Activated CD4-positive, alpha-beta memory T cell treated with anti-CD3 and anti-CD28 coated beads for 36 hours (primary cell): ENCODE measurements at places on chromosomes 12 and 14. TPM values are rescaled to one million over a fixed set of nuclear protein-coding genes. Genes with fewer than 3 reads are reported as not detected.

DNA sequence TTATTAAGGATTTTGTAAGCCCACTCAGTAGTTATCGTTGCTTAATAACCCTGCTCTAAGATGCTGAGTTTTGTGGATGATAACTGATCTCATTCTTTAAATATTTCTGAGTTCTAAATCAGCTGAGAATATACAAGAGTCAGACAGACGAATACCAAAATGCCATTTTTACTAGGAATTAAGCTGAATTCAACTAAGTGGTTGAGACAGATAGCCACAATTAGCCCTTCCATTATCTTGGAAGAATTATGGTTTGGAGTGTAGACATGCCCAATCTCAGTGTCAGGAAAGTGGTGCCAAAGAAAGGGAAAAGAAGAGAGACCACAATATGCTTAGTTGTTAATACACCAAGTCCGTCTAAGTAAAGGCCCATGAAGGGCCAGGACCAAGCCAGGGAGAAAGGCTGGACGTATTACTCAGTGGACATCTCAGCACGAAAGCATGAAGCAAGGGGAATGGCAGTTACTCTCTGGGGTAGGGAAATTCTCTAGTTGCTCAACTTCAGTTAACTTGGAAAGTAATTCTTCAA, 58.6 kb downstream of the KCNA5 start:
- no peak for DNase-seq

DNA sequence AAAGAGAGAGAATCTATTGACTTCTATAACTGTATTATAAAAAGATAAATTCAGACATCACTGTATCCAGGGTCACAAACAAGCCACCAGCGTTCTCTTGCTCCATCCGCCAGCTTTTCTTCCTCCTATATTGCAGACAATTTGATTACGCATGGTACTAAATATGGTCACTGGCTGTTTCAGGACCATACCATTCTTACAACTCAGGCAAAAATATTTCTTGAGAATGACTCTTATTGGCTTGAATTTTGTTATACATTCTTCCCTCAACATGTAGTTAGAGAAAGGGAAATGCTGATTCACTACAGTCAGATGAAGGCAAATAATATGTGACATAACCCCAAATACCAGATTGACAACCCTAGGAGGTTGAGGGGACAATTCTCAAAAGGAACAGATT, 101.3 kb downstream of the SLC6A15 start:
- DNase-seq, result no peak

DNA sequence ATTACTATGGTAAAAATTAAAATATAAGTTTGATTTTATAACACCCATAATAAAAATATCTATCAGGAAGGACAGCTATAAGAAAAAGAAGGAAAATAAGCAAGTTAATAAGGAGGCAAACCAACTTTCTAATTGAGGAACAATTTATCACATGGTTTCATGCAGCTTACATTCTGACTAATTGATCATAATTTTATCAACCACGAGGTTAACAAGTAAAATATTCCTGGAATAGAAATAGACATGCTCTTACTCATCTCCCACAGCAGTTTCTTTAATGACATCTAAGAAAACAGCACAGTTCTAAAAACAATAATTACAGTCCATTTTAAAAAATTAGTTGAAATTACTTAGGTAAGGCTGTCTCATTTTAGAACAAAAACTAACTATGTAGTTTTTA, 130.8 kb upstream of the KRR1 start:
- DNase-seq, result no peak

DNA sequence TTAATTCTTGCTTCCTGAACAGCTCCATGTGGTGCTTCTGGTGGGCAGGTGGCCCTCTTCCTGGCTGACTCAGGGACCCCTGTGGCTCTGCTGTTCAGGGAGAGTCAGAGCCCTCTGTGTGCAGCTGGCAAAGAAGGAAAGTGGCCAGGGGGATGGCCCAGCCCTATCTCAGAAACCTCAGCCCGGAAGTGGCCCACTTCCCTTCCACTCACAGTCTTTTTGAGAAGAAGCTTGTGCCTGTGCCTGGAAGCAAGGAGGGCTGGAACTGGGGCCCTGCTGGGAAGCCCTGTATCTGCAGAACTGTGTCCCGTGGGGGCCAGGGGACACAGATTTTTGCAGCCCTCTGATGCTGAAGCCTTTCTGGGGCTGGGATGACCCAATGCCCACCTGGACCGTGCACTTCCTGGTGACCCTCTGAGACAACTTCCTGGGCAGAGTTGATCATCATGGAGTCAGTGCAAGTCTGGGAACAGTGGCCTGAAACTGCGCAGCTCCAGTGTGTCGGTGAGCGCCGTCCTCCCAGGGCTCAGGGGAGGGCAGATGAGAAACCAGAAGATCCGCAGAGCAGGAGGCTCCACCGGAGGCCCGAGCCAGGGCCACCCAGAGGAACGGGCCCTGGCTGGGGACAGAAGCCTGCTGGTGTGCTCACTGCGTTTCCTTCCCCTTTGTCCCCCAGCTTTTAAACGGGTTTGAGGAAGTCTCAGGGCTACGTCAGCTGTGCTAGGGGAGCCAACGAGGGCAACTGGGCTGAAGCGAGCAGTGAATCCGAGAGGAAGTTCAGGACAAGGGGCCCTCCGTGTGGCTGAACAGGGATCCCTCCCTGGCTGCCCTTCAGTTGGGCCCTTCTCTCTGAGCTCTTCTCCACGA, 217.4 kb upstream of the RTL1 start:
- peak; percentile 33 for DNase-seq

DNA sequence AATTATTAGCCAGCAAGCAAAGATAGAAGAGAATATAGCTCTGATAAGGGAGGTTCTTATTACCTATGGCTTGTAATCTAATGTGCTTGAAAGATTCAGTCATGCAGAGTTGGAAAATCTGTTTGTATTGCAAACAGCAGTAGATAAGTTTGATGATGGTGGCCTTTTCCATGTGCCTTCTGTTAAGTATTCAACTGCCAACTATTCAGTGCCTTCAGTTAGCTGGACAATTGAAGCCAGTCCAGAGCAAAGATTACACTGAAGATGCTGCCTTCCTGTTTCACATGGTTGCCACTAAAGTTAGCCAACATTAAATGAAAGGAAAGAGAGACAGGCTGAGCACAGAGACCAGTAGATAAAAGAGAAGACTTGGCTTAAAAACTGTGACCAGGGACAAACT, 92.7 kb upstream of the SLC38A2 start:
- no peak for DNase-seq

- no peak for DNase-seq
Measured at GRCh38 chr12:93085383-93086287, 156.5 kb upstream of the EEA1 start.

The CLEC4A gene
- 1.2 TPM for total RNA-seq

DNA sequence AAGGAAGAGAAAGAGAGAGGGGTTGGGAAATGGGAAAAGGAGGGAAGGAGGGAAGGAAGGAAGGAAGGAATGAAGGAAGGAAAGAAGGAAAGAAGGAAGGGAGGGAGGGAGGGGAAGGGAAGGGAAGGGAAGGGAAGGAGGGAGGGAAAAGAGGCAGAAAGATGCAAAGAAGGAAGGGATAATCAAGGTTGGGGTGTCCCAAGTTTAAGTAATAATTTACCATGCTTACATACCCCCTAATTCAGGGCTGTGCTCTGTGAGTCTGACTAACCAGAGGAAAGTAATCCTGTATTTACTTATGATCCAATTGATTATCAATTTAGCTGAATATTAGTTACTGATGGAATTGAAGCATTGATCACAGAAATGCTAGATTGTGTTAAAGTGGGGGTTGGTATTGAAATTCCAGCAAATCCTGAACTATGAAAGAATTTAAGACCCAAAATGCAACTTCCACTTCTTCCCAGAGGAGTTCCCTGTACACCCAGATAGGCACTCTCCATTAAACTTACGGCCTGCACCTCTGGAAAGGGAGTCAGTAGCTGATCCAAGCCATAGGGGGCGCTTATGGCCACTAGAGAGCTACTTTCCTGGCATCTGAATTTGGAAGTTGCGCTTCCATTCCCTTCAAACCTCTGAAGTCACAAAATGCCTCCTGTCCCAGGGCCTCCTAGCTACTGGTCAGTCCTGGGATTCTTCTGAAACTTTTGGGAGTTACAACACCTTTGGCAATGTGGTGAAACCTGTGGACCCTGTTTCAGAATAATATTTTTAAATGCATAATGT, 162.7 kb upstream of the PWP1 start:
- DNase-seq, result no peak

GRCh38 chr12:19915392-19916195, 452.7 kb upstream of the PDE3A start:
- no peak for DNase-seq

- peak; percentile 18 for DNase-seq
Measured at GRCh38 chr12:76586764-76587395, 27.3 kb upstream of the OSBPL8 start.

DNA sequence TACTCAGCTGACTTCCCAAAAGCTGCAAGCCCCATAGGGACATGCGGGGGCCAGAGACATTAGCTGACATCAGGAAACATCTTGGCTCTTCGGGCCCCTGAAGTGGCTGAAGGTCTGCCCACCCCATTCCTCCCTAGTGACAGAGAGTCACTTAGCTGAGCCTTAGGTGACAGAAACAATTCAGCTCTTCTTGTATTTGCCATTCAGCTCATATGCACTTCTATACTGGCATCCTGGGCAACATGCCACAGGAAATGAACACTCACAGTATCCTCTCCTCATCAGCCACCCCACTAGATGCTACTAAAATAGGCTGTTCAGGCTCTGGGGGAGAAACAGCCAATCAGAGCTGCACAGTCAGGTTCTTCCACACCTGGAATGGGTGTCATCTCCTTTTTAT, 3.4 kb downstream of the DCTN2 start:
- no peak for DNase-seq
